Smooth muscle cell of the brain vasculature (primary cell): ENCODE measurements at places on chromosomes 4 and X.

DNA sequence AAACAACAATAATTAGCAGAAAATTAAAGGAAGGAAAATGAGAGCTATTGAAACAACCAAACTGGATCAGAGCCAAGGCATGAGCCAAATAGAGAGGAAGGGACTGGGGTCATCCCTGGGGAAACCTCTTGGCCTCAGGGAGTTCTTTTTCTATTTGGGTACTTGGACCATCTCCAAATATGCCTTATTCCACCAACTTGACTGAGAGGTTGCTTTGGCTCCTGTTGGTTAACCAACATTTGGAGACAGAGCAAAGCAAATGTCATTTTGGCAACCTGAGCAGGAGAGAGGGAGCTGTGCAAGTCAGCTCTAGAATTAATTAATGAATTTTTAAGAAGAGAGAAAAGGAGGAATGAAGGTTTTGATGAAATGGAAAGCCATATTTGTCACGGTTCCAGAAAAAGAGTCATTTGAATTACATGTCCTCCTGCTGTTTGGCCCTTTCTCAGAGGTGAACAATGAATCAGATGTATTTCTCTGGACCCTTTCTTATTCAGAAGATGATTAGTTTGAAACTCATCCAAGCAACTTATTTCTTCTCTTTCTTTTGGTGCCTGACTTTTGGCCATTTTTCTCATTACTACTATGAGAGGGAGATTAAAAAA is 119.1 kb downstream of the CNKSR2 start:
- no peak for DNase-seq

DNA sequence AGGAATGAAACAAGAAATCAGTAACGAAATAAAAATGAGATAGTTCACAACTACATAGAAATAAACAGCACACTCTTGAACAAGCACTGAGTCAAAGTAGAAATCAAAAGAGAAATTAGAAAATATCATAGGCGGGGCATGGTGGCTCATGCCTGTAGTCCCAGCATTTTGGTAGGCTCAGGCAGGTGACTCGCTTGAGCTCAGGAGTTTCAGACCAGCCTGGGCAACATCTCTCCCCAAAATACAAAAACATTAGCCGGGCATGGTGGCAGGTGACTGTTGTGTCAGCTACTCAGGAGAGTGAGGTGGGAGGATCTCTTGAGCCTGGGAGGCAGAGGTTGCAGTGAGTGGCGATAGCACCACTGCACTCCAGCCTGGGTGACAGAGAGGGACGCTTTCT is 714.4 kb downstream of the GLUD2 start:
- no peak for DNase-seq

GRCh38 chr4:138832563-138832962 is 183.0 kb upstream of the NOCT start:
- DNase-seq: no peak

- peak; percentile 65 for DNase-seq
Observed at GRCh38 chr4:158315706-158316105, 105.4 kb downstream of the TMEM144 start.

- DNase-seq: no peak
Observed at GRCh38 chrX:132497432-132497831, 8.6 kb upstream of the MBNL3 start.

- no peak for DNase-seq
Observed at GRCh38 chr4:115076691-115077090, 36.7 kb downstream of the NDST4 start.

DNA sequence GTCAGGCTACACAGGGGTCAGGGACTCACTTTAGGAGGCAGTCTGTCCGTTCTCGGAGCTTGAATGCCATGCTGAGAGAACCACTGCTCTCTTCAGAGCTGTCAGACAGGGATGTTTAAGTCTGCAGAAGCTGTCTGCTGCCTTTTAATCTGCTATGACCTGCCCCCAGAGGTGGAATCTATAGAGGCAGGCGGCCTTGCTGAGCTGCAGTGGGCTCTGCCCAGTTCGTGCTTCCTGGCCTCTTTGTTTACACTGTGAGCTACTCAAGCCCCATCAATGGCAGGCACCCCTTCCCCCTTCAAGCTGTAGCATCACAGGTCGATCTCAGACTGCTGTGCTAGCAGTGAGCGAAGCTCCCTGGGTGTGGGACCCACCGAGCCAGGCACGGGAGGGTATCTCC is 31.5 kb upstream of the UNC5C start:
- no peak for DNase-seq

- peak; percentile 13 for DNase-seq
Observed at GRCh38 chrX:45479835-45480422, 279.3 kb upstream of the DIPK2B start.

GRCh38 chr4:17544831-17545234 is 29.9 kb downstream of the CLRN2 start:
- no peak for DNase-seq

- DNase-seq: no peak
Observed at GRCh38 chr4:112492321-112492720, 23.7 kb downstream of the NEUROG2 start.

- DNase-seq: no peak
Observed at GRCh38 chr4:109648997-109649575, 54.2 kb downstream of the CASP6 start.

- no peak for DNase-seq
Observed at GRCh38 chr4:11546391-11547175, 117.9 kb upstream of the HS3ST1 start.

- DNase-seq: no peak
Observed at GRCh38 chrX:13676885-13677284, 12.0 kb upstream of the RAB9A start.
